ENCODE measurements at places on chromosomes 11 and 22. TPM values are rescaled to one million over a fixed set of nuclear protein-coding genes. Genes with fewer than 3 reads are reported as not detected.

Gene TECTA
- 0.08 TPM for total RNA-seq

Gene SNX15
- 22.6 TPM for total RNA-seq

Gene PRODH
- total RNA-seq = not detected

Gene DDTL
- not detected for total RNA-seq

Gene PLAAT3
- 9.3 TPM for total RNA-seq

Gene DDI1
- total RNA-seq = not detected

Gene TTC38
- total RNA-seq = 106 TPM

Gene ALDH3B1
- total RNA-seq = 4.5 TPM

Gene DNAJB7
- total RNA-seq = not detected

Gene GAL
- total RNA-seq = not detected

Gene CCDC179
- not detected for total RNA-seq

Gene PDGFB
- 1.4 TPM for total RNA-seq

Gene VSTM5
- not detected for total RNA-seq

All from HepG2 (cell line).